Right forelimb (tissue), 1 donor: ENCODE measurements at places on chromosomes 3 and 15.

- DNase-seq, result no peak
These were observed 101.1 kb downstream of the DLG1 start for GRCh38 chr3:197197334-197197733.

DNA sequence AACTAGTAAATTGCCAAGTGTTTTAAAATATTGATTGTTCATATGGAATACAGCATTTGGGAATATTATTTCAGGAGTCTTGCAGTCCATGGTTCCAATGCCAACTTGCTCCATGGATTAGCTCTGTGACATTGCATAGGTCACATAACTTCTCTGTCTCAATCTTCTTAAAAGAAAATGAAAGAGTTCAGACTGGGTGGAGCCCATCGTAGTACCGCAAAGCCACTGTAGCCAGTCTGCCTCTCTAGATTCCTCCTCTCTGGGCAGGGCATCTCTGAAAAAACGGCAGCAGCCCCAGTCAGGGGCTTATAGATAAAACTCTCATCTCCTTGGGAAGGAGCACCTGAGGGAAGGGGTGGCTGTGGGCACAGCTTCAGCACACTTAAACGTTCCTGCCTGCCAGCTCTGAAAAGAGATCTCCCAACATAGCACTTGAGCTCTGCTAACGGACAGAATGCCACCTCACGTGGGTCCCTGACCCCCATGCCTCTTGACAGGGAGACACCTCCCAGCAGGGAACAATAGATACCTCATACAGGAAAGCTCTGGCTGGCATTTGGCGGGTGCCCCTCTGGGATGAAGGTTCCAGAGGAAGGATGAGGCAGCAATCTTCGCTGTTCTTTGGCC, 168.8 kb upstream of the CNTN4 start:
- no peak for DNase-seq

DNA sequence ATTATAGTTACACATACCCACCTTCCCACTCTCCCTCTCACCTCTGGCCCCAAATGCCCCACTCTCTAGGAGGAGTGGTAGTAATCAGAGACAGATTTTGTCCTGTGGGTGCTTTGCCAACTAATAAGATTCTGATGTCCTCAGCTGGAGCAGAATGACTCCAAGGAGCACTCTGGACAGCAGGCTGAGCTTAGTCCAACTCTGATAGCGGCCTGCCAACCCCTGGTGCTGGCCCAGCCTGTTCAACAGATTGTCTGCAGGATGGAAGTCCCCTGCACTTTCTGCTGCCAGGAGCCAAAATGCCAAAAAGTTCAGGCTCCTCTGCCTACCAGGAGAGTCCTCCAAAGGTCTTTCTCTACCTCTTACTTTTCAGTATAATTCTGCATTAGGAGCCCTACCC, 160.5 kb upstream of the UMPS start:
- no peak for DNase-seq

GRCh38 chr3:187743195-187744141, 1.8 kb downstream of the BCL6 start:
- DNase-seq, result peak; percentile 85

- DNase-seq, result no peak
These were observed 356.1 kb upstream of the ICE2 start for GRCh38 chr15:60835020-60835419.

- no peak for DNase-seq
These were observed 546 bp downstream of the TRIM59 start for GRCh38 chr3:160448845-160449635.

GRCh38 chr3:131804565-131805133, 230.2 kb downstream of the CPNE4 start:
- no peak for DNase-seq

GRCh38 chr3:70137366-70137765, 137.8 kb downstream of the SAMMSON start:
- no peak for DNase-seq

DNA sequence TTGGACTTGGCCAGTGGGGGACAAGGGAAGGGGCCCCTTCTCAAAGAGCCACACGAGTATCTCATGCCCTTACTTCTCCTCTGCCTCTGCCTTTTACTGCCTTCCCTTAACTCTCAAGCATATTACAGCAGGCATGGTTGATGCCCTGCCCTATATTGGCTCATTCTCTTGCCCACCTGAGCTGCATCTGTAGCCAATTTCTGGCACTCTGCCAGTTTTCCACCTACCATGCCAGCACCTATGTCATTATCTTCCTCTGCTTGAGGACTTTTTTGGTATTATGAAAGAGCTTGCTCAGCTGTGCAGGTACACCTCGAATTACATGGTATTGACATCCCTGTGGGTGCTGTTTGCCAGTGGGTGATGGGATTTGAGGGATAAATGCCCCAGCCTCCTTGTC, 181.8 kb downstream of the OXSM start:
- DNase-seq, result no peak

DNA sequence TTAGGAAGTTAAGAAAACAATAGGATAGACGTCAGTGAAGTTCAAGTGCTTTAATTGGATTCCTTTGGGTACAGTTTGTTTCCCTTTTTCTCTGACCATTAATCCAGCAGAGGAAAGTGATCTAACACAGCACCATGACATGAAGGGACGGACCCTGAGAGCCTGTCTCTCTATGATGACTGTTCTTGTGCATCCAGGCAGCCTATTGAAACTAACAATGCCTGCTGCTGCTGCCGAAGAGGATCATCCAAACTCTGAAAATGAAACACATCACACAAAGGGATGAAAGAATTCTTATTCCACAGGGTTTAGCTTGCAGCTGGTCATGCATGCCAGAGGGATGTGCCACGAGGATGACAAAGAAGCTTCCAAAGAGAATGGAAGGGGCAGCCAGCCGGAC, 75.5 kb downstream of the ZBTB20 start:
- no peak for DNase-seq

DNA sequence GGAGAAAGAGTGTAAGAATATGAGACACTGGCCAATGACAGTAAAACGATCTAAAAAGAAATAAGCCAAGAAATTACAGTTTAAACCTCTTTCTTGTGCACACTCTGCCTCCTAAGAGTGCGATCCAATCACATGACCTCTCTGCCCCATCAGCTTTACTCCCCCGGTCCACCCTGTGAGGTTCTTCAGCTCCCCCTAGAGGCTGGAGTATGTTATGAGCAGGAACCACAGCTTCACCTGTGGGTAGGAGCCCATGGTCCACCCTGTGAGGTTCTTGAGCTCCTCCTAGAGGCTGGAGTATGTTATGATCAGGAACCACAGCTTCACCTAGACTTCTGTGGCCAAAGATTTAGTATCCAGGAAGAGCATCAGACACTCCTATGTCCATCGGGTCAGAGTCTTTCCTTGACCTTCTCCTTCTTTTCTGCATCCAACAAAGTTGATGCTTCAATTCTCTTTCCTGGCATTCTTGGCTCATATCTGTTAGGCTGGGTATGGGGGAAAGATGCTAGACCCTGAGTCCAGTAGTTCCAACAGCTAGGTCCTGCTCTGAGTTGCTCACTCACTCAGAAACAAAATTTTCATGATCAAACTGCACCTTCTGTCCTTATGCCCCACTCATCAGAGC, 164.0 kb downstream of the MINAR1 start:
- no peak for DNase-seq

- no peak for DNase-seq
These were observed 477.7 kb downstream of the ZIC1 start for GRCh38 chr3:147886879-147887278.

GRCh38 chr3:147030274-147030673, 376.1 kb downstream of the ZIC4 start:
- DNase-seq, result no peak

DNA sequence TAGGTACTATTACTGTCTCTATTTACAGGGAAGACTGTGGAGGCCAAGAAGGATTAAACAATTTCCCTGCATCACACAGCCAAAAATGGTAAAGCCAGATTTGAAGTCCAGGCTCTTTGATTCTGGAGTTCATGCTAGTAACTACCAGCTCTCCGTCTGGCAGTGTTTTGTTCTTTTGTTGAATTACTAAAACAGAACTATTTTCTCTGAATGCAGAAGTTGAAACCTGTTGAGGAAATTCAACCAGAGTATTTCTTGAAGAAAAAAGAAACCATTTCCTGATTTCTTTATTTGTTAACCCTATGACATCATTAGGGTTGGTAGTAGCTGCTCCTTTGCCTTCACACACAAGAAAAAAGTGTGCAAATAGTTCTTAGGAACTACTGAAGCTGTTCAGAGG, 34.3 kb downstream of the CRTC3 start:
- no peak for DNase-seq

- DNase-seq, result no peak
These were observed 79.0 kb upstream of the ARRDC4 start for GRCh38 chr15:97881346-97881965.

DNA sequence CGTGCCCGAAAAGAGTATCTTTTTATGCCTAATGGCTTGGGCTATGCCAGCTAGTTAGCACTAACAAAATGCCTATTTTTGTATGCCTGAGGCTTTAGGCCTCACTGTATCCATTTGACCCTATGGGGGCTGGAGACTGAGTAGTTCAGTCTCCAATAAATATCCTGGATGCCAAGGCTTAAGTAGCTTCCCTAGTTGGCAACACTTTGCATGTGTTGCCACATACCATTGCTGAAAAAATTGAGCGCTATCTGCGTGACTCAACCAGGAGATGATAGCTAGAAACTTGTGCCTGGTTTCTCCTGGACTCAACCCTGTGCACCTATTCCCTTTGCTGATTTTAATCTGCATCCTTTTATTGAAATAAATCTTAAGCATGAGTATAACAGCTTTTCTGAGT, 58.4 kb upstream of the ATP2C1 start:
- no peak for DNase-seq

DNA sequence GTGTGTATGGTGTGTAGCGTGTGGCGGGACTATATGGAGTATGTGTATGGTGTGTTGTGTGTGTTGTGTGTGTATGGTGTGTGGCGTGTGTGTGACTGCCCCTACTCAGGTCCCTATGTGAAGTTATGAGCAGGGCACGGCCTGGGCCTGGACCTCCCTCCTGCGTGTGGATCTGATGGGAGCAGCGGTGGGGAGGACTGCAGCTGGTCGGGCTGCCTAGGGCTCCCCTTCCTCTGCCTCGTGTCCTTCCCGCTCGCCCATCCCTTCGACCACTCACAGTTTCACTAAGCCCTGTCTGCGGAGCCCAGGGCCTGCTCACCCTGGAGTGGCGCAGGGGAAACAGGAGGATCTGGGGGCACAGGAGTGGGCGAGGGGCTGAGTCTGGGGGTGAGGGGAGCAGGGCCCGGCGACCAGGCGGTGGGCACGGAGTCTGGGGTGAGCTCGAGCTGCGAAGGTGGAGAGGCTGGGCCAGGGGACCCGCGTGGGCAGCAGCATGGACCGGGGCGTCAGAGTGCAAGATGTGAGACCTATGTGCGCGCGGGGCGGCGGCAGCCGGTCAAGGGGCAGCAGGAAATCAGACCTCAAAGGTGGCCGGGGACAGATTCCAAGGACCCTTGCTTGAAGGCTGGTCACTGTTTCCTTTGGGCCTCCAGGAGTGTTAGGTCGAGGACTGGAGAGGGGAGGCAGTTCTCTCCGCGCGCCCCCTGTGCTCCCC, 26.6 kb downstream of the GABRA5 start:
- no peak for DNase-seq

- DNase-seq, result no peak
These were observed 27.8 kb upstream of the ITPKA start for GRCh38 chr15:41465822-41466421.

- DNase-seq, result peak; percentile 28
These were observed 10.0 kb downstream of the ANKDD1A start for GRCh38 chr15:64921711-64922110.

- no peak for DNase-seq
These were observed 2.8 kb downstream of the TBC1D23 start for GRCh38 chr3:100263583-100263982.

- no peak for DNase-seq
These were observed 175.9 kb downstream of the PDZRN3 start for GRCh38 chr3:73448761-73449301.

- no peak for DNase-seq
These were observed 45.0 kb upstream of the GK5 start for GRCh38 chr3:142270407-142270806.

- no peak for DNase-seq
These were observed 73.5 kb downstream of the CLASP2 start for GRCh38 chr3:33644582-33644981.

DNA sequence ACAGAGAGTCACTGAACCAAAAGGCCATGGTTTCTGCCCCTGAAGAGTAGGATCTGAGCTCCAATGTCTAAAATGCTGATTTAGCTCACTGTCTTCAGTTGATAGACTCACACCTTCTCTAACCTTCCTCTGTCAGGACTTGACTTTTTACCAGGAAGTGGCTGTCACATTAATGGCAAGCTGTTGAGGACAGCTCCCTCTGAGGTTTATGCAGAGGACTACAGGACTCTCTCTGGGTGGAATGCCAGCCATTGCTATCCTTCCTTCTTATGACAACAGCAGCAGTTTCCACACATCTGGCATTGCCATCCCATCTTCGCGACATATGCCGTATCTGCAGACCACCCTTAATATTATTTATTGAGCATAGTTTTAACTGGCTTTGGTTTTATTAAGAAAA, 103.8 kb upstream of the PRICKLE2 start:
- DNase-seq, result no peak

GRCh38 chr15:58738046-58738707, 11.3 kb downstream of the ADAM10 start:
- no peak for DNase-seq

DNA sequence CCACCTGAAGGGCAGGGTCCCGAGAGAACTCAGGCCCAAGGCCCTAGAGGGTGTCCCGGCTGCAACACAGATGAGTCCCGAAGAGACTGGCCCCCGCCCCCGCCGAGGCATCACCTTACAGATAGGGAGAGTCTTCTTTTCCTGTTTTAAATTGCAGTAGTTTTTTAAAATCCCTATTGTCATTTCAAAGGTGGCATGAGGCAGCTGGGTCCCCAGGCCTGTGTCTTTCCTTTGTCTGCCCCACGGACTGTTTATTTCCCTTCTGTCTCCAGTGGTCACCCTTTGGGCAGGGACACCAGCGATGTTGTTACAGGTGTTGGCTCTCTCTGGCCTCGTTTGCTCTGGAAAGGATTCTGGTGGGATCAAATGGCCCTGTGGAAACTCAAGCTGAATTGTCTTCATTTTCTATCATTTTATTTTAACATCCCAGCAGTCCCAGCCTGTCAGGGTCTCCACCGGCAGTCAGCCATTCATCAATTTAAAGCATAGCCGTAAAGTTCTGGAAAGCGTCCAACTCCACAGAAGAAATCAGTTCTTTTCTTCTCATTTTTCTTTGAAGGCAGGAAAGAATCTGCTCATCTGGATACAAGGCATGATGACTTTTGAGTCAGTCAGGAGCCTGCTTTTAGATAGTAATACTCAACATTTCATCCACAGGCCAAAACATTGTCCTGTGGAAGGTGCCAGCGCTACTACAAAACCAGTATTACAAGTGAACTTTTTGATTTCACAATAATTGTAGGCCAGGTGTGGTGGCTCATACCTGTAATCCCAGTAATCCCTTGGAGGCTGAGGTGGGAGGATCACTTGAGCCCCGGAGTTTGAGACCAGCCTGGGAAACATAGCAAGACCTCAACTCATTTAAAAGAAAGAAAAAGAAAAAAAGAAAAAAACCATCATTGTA, 96.2 kb downstream of the HES1 start:
- no peak for DNase-seq

- no peak for DNase-seq
These were observed 156.9 kb downstream of the FBLN2 start for GRCh38 chr3:13705702-13706280.

DNA sequence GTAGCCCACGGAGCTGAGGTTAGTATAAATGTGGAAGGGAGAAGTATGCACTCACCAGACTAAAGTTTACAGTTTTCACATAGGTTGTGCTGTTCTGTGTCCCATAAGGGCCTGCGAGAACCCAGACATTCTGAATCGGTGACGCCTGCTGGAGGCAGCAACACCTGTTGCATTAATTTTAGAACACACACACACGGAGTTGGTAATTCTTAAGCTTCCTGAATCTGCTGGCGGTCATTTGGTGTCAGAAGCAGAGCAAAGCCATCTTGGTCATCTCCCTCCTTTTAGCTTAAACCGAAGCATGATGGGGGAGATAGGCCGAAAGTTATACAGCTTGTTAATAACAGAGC, 41.1 kb upstream of the AP3B2 start:
- DNase-seq, result no peak
